ENCODE measurements at places on chromosomes 1 and 21.

DNA sequence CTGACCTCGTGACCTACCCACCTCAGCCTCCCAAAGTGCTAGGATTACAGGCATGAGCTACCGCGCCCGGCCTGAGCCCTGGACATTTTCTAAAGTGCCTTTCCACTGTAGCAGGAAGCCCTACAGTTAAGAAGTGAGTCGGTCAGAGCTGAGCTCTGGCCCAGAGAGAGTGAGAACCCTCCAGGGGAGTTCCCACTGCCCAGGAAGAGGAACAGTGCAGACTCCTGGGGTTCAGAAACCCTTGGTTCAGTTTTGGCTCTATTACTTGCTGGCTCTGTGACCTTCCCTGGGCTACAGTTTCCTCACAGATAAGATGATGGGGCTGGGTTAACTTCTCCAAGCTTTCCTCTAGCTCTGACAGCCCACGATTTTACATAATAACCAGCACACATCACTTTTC lies 20.9 kb downstream of the SLC9A1 start:
- no peak for DNase-seq

DNA sequence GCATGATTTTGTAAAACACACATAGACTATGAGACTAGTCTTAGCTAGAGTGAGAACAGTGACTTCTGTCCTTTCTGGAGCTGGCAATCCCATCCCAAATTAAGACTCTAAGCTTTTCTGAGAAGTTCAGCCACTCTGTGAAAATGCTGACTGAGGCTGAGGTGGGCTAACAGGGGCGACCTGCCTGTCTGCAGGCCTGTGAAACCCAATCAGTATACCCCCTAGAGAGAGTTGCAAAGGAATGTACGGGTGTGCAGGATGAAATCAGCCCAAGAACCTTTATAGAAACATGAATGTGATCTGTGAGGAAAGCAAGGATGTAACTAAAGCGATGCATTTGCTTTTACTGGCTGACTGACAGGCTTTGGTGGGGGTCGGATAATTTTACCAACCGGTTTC lies 16.0 kb upstream of the TBX15 start:
- no peak for DNase-seq

- DNase-seq, result no peak
Observed at GRCh38 chr1:37622131-37622530, 12.6 kb downstream of the RSPO1 start.

- no peak for DNase-seq
Observed at GRCh38 chr1:77134359-77134758, 84.9 kb downstream of the PIGK start.

DNA sequence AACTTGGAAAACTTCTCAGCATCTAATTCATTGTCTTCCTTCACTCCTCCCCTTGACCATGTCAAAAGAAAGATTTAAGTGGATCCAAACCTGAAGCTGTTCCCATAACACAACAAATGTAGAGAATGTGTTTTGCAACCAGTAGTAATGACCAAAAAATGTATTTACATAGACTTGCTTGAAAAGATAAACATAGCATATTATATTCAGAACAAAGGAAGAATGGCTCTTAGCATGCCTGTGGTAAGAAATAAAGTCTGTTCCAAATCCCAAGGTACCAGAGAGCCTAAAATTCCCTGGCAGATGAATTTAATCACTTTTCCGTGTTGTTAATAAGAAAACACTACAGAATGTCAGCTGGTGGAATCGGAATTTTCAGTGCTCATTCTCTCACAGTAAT lies 36.8 kb downstream of the FMO3 start:
- no peak for DNase-seq

All from activated naive CD4-positive, alpha-beta T cell treated with Interleukin-2 at 50 U/mL for 16 hours (primary cell).